NCI-H460 (cell line): ENCODE measurements at places on chromosomes 2 and 18.

GRCh38 chr2:224925061-224925809 lies 117.0 kb downstream of the DOCK10 start:
- DNase-seq: no peak

GRCh38 chr18:31176531-31176930 lies 13.9 kb upstream of the DSC1 start:
- DNase-seq: no peak

GRCh38 chr18:13288509-13289133 lies 70.1 kb downstream of the LDLRAD4 start:
- DNase-seq: no peak

DNA sequence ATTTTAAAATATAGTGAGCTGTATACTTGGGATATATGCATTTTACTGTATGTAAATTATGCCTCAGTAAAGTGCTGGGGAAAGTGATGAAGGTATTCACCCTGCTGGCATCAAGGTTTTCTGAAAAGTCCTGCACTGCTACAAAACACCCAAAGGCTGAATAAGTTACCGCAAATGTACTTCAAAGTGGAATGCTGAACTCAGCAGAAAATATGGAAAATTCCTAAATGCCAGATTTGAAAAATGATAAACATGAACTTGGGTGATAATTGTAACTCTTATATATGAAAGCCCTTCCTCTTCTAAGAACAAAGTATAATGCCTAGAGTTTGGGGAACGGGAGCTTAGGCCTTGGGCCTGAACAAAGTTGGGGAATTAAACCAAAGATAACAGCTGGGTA lies 133.0 kb downstream of the GALNT1 start:
- DNase-seq: no peak

GRCh38 chr2:121801916-121802315 lies 46.5 kb downstream of the TSN start:
- no peak for DNase-seq

DNA sequence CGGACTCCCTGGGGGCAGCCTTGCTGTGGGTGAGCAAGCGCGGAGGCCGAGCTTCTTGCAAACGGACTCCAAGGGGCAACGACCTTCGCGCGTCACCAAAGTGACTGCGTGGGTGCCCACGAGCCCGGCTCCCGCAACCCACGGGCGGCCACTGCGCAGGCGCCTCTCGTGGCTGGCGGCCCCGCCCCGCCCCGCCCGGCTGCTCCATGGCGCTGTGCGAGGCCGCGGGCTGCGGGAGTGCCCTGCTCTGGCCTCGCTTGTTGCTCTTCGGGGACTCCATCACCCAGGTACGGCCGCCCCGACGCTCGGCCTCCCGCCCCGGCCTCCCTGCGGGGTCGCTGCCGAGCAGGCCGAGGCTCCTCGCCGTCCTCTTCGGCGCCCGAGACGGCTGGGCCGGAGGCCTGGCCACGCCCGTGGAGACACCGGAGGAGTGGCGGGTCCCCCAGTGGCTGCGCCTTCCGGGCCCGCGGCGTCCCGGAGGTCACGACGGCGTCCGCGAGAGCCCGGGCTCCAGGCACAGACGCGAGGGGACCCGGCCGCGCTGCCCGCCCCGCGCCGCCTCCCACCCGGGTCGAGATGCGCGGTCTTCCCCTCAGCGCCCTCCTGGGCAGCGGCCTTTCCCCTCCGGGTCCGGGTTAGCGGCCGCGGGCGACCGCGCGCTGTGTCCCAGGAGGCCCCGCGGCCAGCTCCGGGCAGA lies at the start of gene IAH1:
TSS of gene IAH1 (plus strand) at position 191 of the 697 bp plus-strand sequence. CDS start at position 207, 16 bp downstream.
- peak; percentile 33 for DNase-seq

GRCh38 chr2:85420536-85421259 lies 2.2 kb downstream of the SH2D6 start:
- DNase-seq: peak; percentile 83

DNA sequence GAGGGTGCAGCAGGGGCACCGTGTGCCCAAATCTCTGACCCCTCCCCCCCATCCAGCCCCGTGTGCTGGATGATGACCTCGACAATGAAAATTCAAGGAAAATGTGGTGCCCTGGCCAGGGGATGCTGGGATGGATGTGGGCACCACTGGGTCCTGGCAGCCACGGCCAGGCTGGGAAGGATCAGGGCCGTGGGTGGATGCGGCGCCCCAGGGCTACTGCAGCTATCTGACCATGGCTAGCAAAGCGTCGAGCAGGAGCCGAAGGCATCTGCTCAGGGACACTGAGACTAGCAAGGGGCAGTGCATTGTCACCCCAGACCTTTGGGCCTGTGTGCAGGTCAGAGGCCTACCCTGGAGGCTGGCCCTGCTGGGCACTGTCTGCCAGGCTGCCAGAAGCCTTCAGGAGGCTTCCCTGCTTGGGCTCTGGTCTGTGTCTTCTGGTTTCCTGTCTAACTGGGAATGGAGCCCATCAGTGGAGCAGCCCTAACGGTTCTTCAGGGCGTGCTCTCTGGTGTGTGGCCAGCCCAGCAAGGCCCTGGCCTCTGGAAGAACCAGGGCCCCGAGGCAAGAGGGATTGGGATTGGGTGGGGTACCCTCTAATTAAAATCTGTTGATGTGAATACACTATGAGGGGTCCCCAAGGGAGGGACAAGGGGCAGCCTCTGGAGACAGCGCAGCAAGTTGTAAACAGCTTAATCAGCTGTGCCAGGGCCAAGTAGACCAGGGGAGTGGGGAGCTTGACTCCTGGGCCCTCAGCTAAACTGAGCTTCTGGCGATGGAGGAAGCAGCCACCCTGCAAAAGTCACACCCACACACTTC lies 98.0 kb downstream of the STPG4 start:
- no peak for DNase-seq

GRCh38 chr2:25041307-25041927 lies 459 bp upstream of the EFR3B start:
- peak; percentile 41 for DNase-seq

GRCh38 chr2:188752311-188752710 lies 221.9 kb upstream of the COL3A1 start:
- no peak for DNase-seq

- no peak for DNase-seq
Measured at GRCh38 chr2:11305958-11306357, 38.5 kb downstream of the ROCK2 start.
